ENCODE measurements at places on chromosomes 16 and 17.

GRCh38 chr17:11372692-11373091 is 131.7 kb downstream of the SHISA6 start:
- no peak for DNase-seq

- DNase-seq = peak; percentile 44
Measured at GRCh38 chr17:45234641-45235415, 13.1 kb downstream of the FMNL1 start.

- no peak for DNase-seq
Measured at GRCh38 chr17:11340803-11341202, 99.8 kb downstream of the SHISA6 start.

DNA sequence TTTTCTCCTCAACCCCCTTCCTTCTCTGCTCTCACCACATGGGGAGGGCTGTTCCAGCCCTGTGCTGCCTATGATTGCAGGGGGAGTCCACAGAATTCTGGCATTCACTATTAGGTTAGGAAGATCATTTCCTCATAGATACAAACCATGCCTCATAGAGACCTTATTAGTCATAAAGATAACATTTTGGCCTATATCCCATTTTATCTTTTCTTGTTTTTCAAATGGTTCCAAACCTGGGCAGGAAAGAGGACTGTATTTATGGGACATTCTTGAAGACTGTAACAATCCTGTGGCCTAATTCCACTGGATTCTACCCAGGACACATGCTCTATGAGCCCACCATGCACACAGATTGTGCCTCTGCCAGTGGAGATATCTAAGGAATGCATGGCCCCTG is 51.7 kb downstream of the ASIC2 start:
- DNase-seq = no peak

GRCh38 chr17:7887482-7888183 is 956 bp upstream of the CHD3 start:
- peak; percentile 91 for DNase-seq

All from stimulated activated CD4-positive, alpha-beta T cell treated with anti-CD3 and anti-CD28 coated beads, Interleukin-1b, Interleukin-23, amount 100 ng/mL, for 48 hours (primary cell).